SJSA1 (cell line): ENCODE measurements at places on chromosomes 6 and 20.

GRCh38 chr20:326645-327185, 1.4 kb downstream of the SOX12 start:
- DNase-seq, result no peak

GRCh38 chr20:9609887-9610502, 95.6 kb downstream of the LAMP5 start:
- DNase-seq, result peak; percentile 67

GRCh38 chr20:32820698-32821377, 1.1 kb downstream of the MAPRE1 start:
- no peak for DNase-seq

- DNase-seq, result no peak
Observed at GRCh38 chr6:169289619-169290339, 36.1 kb upstream of the THBS2 start.

GRCh38 chr6:5898102-5898501, 108.6 kb downstream of the NRN1 start:
- no peak for DNase-seq

- DNase-seq, result no peak
Observed at GRCh38 chr20:63026582-63027165, 19.9 kb upstream of the BHLHE23 start.

GRCh38 chr6:119314885-119315272, 34.7 kb downstream of the MAN1A1 start:
- no peak for DNase-seq

- no peak for DNase-seq
Observed at GRCh38 chr20:31990641-31991338, 19.4 kb upstream of the CCM2L start.

DNA sequence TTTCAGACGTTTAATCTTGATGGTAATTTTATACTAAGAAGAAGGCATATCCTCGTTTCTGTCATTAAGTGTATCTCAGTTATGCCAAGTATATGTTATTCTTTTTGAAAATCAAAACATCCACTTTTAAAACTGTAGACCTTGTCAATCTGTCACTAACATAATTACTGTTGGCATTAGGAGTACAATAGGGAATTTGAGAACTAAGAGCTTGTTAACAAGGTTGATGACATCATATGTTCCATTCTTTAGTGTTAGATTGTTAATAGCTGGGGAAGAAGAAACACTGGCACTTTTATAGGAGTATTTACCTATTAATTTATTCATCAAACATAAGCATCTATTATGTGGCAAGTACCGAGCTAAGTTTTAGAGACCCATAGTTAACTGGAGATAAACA, 76.2 kb downstream of the MAP3K4 start:
- DNase-seq, result no peak

- DNase-seq, result no peak
Observed at GRCh38 chr20:33979094-33979493, 14.6 kb upstream of the RALY start.

GRCh38 chr6:152696522-152696921, 1.2 kb upstream of the MYCT1 start:
- DNase-seq, result no peak

DNA sequence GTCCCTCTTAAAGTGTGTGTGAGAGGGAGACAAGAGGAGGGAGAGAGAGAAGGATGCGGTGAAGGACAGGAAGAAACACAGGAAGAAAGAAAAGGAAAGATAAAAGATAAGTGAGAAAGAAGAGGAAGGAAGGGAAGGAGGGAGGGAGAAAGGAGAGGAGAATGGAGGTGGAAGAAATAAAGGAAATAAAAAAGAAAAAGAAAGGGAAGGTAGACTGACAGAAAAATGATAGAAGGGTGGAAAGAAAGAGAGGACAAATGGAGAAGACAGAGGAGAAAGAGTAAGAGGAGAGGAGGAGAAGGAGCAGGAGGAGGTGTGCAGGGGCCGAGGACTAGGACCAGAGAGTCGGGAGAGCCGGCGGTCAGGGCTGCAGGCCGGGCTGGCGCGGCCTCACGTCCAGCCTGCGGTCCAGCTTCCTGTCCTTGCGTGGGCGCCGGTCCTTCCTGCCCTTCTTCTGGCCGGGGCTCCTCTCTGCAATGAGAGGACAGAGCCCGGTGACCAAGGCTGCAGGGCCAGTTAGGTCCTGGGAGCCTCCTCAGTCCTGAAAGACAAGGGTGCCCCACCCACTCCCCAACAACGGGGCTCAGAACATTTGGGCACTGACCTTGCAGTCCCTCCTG, 42.0 kb downstream of the RSPO4 start:
- no peak for DNase-seq

GRCh38 chr6:18166312-18167036, 11.3 kb downstream of the KDM1B start:
- no peak for DNase-seq

DNA sequence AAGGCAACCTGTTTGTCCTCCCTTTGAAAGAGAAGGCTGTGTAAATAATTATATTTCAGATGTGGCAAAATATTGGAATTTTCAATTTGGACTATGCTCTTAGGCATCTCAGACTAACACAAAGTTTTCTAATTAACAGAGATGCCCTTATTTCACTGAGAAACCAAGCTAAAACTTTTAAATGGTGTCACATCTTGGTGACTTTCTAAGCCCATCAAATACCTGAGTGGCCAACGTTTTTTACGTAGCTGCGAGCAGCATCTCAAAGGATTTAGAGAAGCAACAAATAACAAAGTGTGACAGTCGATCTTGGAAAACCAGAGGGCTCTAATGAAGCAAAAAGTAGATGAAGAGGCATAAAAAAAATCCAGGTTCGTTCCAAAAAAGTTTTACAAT, 3.4 kb upstream of the HEY2 start:
- no peak for DNase-seq

- DNase-seq, result no peak
Observed at GRCh38 chr20:54084727-54085388, 14.5 kb upstream of the BCAS1 start.

DNA sequence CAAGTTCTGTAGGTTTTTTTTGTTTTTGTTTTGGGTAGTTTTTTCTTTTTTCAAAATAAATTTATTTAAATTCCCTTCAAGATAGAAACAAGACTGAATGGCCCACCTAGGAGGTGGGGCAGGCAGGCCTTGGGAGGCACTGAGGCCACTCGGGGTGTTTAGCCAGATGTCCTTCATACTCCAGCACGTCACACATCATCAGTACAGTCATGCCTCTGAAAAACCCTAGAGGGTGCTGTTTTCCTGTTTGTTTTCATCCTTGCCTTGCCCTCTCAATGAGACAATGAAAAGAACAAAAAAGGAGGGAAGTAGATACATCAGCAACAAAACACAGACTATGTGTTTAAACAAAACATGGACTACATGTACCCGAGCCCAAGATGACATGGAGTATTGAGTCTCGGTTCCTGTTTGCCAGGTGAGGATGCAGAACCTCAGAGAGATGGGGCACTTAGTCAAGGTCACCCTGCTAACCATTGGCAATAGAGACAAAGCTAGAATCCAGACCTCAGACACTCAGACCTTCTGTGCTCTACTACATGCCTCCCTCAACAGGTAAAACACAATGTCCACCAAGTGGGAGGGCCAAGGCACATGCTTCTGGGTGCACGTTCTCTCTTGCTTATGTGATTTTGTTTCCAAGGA, 26.8 kb upstream of the CLIC5 start:
- DNase-seq, result peak; percentile 65
